ENCODE measurements at places on chromosomes 12 and 14.

GRCh38 chr12:12635651-12636050, 24.0 kb downstream of the CREBL2 start:
- no peak for DNase-seq

DNA sequence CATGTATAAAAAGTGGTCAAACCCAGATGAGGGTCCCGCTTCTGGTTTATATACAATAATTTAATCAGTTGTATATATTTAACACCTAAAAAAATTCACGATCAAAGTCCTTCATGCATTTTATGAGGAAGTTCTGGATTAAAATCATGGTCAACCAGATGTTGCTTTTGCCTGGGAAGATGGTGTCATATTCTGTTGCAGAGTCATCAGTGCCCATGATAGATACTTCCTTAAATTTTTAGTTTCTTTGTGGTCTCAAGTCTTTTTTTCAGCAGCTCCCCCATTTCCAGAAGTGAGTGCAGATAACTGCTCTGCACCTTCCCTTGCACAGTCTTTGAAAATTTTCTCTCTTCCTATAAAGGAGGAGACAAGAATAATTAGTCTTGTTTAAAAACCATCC, 16.1 kb downstream of the ERP29 start:
- no peak for DNase-seq

DNA sequence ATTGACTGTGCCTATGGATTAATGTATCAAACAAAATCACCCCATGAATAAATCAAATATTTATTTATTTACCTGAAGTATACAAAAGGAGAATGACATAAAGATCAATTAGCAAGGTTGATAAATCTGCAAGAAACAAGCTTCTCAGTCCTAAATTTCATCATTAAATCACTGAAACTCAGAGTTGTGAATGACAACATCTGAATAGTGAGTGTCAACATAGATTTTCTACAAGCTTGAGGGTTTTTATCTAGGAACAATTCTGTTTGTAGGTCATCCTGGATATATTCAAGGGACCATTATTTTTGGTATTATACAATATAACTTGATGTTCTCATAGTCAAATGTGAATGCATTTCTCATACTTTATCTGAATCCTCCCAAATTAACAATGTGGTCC, 17.4 kb upstream of the KLRF1 start:
- DNase-seq: no peak

GRCh38 chr14:39266525-39266870, 32.8 kb downstream of the MIA2 start:
- DNase-seq: no peak

DNA sequence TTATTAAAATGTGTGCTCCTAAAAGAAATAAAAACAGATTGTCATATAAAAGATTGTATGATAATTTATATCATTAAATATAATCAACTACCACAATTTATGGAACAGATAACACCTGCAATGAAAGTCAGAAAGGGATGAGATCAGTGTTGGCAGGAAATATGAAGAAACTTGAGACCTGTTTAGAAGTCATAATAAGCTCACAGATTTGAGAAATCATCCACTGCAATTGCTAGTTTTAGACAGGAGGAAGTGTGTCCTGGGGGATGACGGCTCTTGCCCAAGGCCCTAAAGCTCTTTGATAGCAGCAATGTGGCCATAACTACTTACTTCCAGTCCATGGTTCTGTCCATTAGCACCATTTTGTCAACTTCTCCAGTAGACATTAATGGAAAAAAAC, 122.8 kb upstream of the SOX5 start:
- no peak for DNase-seq

DNA sequence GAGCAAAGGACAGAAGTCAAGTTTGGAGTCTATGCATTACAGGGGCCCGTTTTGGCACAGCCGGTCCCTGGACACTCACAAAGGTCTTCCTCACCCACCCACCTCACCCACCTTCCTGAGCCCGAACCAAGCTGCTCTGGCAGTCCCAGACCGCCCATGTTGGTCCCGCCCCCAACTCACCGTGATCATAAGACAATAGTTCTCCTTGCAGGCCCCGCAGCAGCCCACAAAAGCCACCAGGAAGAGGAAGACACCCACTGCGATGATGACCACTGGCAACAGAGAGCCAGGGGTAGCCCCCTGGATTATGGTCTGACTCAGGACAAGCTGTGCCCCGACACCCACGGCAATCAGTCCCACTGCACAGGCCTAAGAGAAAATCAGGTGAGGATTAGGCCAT, 1.8 kb downstream of the CD63 start:
- DNase-seq: no peak

- DNase-seq: peak; percentile 88
These were observed 14.6 kb downstream of the C14orf132 start for GRCh38 chr14:96053600-96054381.

DNA sequence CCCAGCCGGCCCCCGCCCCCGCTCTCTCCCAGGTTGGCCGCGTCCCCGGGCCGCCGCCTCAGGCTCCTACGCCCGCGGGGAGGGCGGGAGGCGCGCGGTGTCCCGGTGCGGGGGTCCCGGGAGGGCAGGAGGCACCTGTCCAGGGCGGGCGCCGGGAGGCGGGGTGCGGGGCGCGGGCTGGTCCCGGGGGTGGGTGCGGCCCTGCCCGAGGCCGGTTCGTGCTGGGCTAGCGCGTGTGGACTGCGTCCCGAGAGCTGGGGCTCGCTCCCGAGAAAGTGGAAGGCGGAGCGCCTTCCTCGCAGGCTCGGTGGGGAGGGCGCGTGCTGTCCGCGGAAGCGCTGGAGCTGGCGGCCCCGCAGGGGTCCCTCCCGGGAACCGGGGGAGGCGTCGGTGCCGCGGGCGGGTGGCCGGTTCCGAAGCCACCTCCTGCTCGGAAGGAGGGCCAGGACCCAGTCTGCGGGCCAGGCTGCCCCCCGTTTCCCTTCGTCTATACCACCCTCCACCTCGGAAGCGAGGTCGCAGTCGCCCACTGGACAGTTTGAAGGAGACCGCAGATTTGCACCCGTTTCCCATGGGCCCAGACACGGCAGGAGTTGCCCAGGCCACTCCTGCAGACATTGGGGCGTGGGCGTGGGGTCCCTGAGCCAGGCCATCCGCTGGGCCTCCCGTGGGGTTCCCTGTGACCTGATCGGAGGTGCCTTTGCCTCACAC, 636 bp downstream of the ZFYVE21 start:
- no peak for DNase-seq

Data from NCI-H1694 (cell line).